Sigmoid colon (tissue), 7 donors: ENCODE measurements at places on chromosomes 5 and 9.

DNA sequence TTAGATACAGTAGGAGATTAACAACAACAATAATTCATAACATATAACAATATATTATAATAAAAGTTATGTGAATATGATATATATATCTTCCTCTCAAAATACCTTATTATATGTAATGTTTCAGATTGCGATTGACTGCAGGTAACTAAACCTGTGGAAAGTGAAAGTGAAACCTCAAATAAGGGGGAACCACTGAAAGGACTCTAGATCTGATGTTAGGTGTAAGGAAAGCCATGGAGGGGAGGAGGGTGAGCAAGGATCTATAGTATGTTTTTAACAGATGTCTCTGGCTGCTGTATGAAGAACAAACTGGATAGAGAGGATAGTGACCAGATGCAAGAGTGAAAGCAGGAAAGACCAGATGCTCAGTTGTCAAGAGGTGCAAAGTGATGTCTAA lies 5.8 kb upstream of the FSTL4 start:
- no peak for DNase-seq

DNA sequence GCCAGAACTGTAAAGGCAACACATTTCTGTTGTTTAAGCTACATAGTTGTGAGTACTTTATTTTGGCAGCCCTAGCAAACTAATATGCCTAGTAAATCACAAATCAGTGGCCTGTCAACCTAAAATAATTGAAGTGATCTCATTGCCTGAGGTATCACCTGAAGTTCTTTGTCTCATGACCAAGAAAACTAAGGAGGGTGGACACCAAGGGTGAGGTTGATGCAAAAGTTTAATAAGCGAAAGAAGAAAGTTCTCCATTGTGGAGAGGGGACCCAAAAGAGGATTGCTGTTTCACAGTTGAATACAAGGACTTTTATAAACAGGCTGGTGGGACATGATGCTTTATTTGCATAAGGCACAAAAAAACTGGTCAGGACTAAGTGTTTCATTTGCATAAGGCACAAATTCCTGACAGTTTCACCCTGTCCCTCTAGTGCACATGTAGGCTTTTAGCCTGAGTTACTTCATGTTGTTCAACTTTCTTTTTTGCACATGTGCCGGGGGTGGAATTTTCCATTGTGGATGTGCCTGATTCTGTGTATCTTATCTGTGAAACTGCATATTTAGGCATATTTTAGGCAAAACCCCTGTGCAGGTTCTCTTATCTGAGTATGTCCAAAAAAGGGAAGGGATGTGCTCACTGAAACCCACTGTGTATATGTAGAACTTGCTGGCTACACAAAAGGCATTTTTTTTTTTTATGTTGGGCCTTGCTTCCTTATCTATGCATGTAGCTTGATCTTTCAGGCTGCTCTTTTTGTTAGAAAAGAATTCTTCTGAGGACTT lies 108.6 kb upstream of the RAI14 start:
- no peak for DNase-seq

DNA sequence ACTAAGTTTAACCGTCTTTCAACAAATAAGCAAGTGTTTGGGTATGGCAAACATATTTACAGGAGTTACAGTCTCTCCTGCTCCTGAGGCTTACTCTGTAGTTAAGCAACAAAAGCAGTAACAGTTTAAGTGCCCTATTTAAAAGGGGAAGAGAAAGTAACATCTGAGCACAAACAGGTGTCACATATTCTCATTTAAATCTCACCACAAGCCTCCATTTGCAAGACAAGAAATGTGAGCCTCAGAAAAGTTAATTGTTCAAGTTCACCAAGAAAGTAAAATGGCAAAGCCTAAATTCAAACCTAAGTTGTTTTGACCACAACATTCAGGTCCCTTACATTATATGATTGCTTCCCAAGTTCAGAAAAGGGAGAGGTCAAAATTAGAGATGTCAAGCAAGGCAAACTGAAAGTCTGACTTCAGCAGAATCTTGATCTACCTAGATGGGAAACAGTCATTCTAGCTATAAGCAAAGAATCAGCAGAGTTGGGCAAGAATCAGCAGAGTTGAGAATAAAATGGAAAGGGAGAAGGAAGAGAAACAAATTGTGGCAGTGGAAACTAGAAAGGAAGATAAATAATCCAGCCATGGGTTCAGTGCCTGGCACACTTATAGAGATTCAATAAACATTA lies 93.4 kb downstream of the STRBP start:
- no peak for DNase-seq

DNA sequence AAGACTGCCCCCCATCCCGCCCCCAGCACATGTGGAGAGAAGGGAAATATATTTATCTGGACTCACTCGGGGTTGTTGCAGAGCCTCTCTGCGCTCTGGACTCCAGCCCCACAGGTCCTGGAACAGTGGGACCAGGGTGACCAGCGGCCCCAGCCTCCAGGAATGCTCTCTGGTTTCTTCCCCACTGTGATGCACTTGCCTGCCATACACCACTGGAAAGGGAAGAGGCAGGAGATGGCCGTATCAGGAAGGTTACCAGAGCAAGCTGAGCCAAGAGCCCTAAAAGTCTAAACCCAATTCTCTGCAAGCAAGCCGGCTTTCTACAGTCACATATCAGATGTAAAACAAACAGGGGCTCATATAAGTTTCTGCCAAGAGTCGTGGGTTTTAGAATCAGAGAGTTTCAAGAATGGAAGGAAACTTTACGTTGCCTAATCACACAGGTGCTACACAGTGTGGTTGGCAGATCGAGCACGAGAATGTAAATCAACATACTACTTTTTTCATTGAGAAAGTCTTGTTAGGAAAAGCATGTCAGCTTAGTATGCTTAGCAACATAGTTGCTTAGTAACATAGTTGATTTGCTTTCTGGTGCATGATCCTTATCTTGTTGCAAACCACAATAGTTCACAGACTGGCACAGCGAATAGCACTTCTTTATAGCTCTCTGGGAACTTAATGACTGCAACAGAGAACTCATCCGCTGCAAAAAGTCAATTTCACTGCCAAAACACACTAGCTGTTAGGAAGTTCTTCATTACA lies 201.2 kb downstream of the TARS1 start:
- DNase-seq = no peak

DNA sequence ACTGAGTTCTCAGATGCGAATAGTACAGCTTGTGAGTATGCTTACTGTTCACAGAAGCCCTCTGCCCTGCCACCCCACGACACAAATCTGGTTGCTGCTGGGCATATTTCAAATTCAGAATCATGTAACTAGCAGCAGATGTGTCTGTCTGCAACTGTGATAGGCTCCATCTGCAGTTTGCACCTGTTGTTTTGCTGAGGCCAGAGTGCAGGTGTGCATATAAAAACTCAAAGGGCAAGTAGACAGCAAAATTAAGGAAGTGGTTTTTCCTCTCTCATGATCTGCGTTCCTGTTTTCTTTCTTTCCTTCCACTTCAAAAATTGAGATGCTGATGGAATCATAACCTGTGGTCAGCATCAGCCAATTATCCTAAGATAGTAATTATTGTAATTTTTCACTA lies 1000.5 kb downstream of the PTPRD start:
- DNase-seq = no peak

DNA sequence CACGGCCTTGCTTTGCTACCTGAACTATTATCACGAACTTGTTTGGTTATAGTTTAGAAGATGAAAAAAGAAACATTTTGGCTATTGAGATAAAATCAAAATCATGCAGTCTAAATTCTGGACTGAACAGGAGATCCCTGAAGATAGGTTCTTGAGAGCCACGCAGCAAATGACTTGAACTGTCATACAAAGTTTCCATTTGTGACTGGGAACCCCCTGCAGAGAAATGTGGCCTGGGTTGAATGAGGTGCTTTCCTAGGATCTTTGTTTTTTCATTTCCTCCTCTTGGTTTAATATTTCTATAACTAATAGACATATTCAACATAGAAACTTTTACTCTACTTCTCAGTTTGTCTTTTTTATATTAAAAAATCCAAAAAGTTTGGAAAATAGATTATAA lies 184.7 kb upstream of the TRPM3 start:
- DNase-seq = no peak

DNA sequence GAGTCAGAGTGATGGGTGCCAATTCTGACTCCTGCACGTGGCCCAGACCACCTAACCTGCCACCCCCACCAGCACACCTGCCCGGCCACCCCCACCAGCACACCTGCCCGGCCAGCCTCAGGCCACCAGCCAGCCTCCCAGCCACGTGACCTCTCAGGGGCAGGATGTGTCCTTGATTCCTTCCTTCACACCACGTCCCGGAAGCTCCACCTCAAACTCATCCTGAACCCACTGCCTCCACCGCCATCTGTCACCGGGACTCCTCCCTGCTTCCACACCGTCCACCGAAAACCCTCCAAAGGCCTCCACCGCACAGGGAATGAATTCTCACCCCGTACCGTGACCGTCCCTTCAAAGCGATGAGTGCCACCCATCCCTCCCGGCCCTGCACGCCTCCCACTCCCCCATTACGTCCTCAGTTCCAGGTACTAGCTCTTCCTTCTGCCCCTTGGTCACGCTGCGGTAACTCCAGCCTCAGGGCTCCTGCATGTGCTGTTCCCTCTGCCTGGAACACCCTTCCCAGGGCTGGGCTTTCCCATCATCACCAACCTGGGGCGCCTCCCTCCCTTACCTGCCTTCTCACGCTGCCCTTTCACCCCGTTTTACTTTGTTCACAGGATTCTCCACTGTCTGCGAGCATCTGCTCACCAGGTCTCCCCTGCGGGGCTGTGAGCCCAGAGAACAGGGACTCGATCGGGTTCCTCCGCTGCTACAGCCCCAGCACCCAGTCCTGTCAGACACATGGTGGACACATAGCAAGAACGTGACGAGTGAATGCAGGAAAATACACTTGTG lies 82.9 kb downstream of the ADAMTS2 start:
- peak; percentile 56 for DNase-seq

GRCh38 chr9:115855458-115856133 lies 298.0 kb upstream of the PAPPA start:
- no peak for DNase-seq

GRCh38 chr5:158178535-158178934 lies 319.6 kb upstream of the CLINT1 start:
- no peak for DNase-seq

DNA sequence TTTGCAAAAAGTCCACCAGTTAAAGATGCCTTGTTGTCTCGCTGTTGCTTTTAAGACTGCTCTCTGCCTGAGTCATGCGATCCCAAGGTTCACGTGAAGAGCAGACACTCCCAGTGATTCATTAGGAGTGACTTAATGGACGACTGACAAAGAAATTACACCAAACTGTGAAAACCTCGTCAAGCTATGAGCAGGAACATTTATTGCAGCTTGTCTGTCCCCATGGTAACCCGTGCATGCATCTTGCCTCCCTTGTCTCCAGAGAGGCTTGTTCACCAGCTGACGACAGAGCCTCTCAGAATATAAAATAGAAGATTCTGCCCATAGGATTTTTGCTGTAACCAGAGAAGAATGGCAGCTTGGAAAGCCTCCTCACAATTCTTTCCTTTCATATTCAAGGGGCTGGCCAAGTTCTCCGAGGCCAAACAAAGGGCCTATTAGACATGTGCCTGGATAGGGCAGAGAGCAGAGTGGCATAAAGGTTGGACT lies 352.7 kb downstream of the SPOCK1 start:
- peak; percentile 73 for DNase-seq

DNA sequence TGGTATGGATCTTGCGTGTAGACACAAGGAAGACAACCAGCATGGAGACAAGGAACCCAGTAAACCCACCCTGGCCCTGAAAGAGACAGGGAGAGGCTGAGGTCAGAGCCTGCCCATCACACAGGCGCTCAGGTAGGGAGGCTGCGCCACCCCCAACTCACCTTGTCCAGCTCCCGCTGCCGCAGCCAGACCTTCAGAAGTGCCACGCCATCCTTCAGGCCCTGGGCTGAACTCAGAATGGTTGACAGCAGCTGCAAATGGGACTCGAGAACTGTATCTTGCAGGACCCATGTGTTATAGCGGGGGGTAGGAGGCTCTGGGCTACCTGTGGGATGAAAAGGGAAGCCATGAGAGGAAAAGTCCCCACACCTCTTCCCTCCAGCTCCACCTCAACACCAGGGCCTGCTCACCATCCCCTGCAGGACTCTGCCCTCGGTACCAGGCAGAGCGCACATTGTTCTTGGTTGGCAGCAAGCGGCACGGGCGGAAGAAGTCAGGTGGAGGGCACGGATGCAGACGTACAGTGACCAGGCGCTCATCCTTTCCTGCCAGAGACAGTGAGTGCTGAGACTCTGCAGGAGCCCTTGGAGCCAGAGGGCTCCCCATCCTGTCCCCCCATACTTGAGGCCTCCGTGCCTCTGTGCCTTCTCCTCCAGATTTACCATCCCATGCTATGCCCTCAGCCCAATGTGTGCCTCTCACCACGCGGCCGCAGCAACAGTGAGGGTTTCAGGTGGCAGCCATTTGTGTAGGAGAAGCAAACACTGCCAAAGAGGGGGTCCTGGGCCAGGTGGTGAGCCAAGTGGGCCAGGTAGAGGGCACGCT lies 4.7 kb downstream of the NOL6 start:
- peak; percentile 36 for DNase-seq

- DNase-seq = no peak
Observed at GRCh38 chr9:124505006-124505900, 1.9 kb downstream of the NR5A1 start.

DNA sequence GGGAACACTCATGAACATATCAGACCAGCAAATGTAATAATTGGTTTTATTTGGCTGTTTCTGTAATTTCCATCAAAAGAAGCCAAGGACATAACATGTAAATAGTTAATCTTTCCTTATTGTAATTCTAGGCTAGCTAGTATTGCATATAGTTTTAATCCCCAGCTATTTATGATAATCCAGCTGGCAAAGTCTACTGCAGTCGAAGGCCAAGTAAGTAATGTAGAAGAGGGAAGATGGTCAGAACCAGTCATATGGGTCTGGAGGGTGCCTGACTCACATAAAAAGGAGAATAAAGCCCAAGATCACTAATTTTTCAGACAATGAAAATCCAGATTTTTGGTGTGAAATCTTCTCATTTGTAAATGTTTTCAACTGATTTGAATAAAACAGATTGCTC lies 106.3 kb downstream of the CCDC192 start:
- no peak for DNase-seq

DNA sequence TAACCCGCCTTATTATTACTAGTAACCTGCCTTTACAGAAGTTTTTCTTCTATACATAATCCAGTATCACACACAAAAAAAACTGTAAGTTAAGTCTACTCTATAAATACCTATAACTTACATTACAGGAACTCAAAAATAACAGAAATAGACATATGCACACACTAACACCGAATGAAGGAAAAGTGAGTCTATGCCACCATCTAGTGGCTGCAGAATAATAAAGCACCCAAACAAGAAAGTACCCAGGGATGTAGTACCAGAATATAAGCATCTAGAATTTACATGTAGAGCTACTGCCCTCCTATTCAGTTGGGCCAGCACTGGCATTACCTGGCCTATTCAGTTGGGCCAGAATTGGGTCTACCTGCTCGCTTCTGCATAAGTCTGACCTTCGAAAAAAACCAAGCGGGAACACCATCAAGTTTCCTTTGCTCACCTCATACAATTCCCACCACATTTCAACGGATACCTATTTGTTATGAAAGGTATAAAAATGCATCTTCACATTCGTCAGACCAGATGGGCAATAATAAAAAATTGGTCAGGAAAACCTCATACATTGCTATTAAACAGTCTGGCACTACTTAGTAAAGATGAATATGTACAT lies 4.0 kb upstream of the NIPSNAP3A start:
- no peak for DNase-seq
